ENCODE measurements at places on chromosomes 3 and 15.

- DNase-seq, result no peak
Observed at GRCh38 chr15:27087651-27088583, 116.9 kb downstream of the GABRG3 start.

- DNase-seq, result no peak
Observed at GRCh38 chr3:143155756-143156155, 36.2 kb downstream of the CHST2 start.

- no peak for DNase-seq
Observed at GRCh38 chr15:79451361-79451999, 19.3 kb downstream of the MINAR1 start.

DNA sequence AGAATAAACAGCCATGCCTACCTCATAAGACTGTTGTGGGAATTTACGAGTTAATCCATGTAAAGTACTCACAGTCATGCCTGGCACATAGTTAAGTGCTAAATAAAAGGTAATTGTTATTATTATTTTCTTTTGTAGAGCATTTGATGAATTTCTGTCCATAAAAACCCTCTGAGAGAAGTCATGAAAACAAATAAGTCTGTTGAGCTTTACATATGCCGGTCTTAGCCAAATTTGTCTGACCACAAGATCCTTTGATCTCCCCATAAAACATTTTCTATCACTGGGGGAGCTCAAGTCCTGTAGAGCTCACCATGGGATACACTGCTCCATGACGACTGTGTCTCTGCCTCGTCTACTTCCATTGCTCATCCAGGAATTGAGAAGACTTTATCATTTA lies 114.0 kb downstream of the MAGI1 start:
- DNase-seq, result no peak

DNA sequence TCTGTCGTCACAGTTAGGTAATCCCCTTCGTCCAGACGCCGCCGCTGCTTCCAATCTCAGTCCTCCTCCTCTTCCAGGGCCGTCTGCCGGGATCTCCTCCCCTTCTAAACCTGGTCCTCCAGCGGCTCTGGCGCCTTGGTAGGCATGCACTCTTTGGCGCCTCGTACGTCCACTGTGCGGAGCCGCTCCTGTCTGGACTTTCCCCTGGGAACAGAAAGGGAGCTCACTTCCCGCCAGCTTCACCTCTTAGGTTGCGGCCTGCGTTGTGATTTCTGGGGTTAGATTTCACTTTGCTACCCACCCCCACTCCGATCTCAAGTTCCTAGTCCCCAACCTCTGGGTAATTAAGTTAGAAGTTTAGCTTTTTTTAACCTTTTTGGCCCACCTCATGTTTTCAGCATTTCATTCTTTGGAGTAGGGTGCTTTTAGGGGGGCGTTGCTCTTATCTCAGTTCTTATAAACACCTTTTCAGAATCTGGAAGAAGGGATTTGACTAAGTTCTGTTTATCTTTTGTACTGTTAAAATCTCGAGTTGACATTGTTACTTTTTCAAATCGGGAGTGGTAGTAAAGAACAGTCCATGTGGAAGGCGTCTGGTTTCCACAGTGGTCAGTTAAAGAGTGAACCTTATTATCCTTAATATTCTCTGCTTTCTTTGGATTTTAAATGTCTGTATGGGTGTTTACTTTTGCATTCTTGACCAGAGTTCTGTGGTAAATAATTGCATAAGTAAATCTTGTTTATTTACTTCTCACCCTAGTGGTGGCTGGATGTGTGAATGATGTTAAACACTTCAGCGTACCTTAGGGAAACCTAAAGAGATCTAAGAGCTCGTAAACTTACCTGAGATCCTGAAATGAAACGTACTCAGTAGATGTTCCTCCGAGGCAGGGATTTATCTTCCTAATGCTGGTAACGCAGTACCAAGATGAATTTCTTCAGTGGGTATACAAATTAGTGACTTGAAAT lies 611 bp downstream of the CTDSPL2 start:
- DNase-seq, result peak; percentile 15

- no peak for DNase-seq
Observed at GRCh38 chr3:68706536-68706935, 225.8 kb downstream of the TAFA4 start.

- DNase-seq, result no peak
Observed at GRCh38 chr3:195739561-195740111, 18.9 kb downstream of the MUC20 start.

DNA sequence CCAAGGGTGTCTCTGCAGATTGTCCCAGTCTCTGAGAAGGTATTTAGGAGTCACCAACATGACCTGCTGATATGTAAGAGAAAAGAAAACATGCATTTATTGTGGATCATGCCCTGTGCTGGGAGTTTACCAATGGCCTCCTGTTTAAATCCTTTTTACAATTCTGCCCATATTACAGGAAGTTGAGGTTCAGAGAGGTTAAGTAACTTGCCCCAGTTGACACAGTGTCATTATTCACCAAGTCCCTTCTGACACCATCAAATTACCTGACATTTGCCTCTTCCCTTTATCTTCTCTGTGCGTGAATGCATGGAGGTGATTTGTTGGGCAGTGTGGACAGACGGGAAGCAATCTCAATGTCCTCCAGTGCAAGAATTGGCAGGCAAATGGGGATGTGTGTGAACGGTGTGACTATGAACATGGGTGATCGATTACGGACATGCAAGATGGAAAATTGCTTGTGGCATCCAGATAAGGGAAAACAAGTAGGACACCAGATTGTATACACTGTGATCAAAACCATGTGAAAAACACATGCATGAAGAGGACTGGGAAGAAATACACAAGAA lies 27.3 kb downstream of the ZNF710 start:
- DNase-seq, result no peak

GRCh38 chr3:29614954-29615353 lies 334.1 kb downstream of the RBMS3 start:
- no peak for DNase-seq

DNA sequence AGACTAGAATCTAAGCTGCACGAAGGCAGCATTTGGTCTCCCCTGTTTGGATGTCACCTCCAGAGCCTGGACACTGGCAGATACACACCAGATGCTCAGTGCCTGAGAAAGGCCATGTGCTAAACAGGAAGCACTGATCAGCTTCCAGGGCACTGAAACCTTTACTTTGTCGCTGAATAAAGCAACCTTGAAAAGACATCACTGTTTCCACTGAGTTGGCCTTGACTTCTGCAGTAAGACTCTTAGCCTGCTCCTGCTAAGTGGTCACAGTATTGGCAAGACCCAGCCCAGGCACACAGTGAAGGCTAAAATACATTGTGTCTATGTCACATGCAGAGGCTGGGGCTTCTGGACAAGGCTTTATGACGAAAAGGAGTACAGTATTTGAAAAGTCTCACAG lies 104.3 kb upstream of the ICE2 start:
- DNase-seq, result no peak

DNA sequence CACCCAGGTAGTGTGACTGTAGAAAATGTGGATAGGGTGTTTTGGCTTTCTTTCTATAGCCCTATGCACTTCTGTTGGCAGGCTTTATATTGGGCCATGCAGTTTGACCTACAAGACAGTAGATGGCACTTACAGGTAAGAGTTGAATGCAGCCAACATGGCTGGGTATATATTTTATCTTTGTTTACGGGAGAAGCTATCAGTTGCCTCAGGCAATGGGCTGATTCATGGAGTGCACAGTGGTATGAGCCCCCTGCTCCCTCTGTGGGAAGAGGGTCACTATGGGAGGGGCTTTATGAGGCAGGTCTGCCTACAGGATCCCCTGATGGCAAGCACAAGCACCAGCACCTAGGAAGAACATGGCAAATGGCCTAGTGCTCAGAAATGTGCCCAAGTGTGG lies 301.2 kb upstream of the CDIN1 start:
- DNase-seq, result no peak

- DNase-seq, result peak; percentile 5
Observed at GRCh38 chr3:48187579-48188265, 495 bp downstream of the CDC25A start.

DNA sequence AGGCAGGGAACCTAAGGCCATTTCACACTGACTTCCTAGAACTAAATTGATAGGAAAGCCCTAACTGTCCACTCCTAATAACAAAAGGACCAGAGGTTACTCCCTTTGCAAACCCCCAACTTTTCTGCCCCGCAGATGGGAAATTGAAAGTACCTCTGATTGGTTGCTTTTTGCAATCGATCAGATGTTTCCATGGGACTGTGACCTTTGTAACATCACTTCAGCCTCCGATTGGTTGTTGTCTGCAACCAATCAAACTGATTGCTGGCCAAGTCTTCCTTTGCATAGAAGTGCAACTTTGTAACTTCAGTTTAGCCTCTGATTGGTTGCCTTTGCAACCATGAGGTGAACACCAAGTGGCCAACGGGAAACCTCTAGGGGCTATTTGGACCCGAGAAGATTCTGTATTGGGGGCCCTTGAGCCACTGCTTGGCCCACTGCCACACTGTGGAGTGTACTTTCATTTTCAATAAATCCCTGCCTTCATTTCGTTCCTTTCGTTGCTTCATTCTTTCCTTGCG lies 11.3 kb upstream of the KNL1 start:
- DNase-seq, result peak; percentile 28

DNA sequence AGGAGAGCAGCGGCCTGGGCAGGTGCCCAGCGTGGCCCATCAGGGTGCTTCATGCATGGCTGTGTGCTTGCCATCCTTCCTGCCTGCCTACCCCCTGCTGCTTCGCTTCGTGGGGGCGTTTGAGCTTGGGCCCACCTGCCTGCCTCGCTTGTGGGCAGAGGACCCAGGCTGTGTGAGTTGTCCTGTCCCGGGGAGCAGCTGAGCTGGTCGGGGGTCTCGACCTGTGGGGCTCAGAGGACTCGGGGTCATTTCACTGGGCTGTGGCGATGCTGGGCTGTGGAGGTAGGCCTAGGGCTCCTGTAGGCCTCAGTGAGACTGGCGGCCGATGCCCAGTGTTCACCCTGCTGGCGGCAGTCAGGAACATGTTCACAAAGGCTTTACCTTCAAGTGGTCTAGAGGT lies 12.1 kb upstream of the STAB1 start:
- DNase-seq, result no peak

DNA sequence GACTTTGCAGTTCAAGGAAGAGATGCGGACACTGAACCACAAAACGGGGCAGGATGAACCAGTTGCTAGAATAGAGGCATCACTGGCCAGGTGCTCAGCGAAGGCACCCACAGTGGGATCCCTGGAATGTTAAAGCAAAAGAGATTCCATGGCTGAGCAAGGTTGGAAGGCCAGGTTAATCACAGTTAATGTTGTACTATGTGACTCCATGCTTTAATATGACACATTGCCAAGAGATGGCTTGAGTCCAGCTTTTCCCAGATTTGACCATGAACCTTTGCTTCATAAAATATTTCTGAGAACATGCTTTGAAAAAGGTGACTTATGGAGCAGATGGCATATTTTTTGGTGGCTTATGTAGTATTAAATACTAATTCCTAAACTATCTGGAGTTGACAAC lies 76.2 kb upstream of the CMTM7 start:
- no peak for DNase-seq

- DNase-seq, result no peak
Observed at GRCh38 chr3:18300916-18301315, 124.2 kb downstream of the SATB1 start.

DNA sequence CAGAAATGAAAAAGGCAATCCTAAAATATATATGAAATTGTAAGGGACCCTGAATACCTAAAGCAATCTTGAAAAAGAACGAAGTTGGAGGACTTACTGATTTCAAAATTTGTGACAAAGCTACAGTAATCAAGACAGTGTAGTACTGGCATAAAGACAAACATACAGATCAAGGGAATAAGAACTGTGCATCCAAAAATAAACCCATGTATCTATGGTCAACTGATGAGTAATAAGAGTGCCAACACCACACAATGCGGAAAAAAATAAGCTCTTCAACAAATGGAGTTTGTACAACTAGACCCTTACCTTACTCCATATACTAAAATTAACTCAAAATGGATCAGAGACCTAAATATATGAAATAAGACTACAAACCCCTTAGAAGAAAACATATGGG lies 29.6 kb downstream of the GSK3B start:
- no peak for DNase-seq

GRCh38 chr3:12681943-12682390 lies 18.1 kb upstream of the RAF1 start:
- no peak for DNase-seq

- no peak for DNase-seq
Observed at GRCh38 chr3:35422101-35422500, 217.2 kb upstream of the ARPP21 start.

DNA sequence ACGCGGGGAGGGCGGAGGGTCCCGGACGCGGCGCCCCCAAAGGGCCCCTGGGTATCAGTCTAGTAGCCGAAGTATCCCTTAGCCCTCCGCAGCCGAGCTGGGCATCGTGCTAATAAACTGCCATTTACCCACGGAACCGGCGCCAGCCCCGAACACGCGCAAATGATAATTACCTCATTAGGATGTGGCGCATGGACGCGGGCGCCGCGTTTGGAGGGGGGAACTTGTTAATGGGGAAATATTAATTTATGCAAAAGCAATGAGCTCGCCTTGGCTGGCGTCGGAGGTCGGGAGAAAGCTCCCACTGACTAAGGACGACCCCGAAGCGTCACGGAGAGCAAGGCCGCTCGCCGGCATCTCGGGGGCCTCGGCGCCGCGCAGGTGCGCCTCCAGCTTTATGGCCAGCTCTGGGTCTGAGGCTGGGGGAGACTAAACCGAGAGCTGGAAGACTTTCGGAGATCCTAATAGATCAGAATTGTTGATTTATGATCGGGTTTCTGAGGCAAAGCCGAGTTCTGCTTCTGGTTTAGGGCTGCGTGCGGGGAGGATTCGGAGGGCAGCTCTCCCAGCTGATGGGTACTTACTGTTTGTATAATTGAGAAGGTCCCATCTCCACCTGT lies 474 bp upstream of the FEZF2 start:
- no peak for DNase-seq

DNA sequence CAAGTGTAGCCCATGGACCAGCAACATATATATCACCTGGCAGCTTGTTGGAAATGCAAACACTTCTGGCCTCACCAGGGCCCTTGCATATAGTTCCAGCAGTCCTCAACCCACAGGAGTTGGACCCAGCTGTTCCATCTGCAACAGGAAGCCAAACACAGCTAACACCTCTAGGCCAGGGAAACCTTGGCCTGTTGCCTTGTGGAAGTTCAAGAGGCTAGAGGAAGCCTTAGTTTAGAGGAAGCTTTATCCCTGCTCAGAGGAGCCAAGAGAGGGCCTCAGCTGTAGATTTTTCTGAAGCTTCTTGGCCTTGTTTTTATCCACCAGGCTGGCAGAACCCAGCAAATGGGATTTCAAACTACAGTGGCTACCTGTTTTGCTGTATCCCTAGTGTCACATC lies 11.4 kb downstream of the FHIT start:
- DNase-seq, result no peak

- DNase-seq, result no peak
Observed at GRCh38 chr3:37074178-37074577, 80.9 kb downstream of the MLH1 start.

- no peak for DNase-seq
Observed at GRCh38 chr3:149356630-149357029, 20.8 kb downstream of the TM4SF1 start.

All from CD4-positive, alpha-beta T cell treated with Interleukin-2 at 100 ng/mL for 4 hours (primary cell).